ENCODE measurements at places on chromosomes 7 and 10.

GRCh38 chr7:145471883-145472282, 636.0 kb upstream of the TPK1 start:
- no peak for DNase-seq

- peak; percentile 82 for DNase-seq
Observed at GRCh38 chr7:92831716-92832533, 4.4 kb downstream of the CDK6 start.

DNA sequence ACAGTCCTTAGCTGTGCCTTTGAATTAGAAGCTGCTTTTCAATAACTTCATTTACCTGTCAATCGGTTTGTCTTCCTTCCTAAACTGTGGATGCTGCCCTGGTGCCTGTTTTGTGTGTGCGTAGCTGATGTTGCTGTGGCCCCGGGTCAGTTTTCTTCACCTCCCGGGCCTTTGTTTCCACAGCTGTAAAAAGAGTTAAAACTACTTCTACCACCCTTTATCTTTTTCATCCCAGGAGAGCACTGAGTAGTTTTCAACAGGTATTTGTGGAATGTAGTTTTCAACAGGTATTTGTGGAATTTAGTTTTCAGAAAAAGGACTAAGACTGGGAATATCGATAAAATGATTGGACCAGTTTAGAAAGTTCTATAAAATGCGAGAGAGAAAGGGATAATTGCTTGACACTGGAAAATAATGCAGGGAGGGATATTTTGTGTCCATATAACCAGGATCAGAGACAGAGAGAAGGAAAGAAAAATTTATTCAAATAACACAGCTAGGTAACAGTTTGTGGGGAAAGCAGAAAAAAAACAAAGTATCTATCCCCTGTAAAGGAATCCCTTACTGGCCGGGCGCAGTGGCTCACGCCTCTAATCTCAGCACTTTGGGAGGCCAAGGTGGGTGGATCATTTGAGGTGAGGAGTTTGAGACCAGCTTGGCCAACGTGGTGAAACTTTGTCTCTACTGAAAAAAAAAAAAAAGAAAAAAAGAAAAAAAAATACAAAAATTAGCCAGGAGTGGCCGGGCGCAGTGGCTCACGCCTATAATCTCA, 15.9 kb upstream of the IGF2BP3 start:
- no peak for DNase-seq

DNA sequence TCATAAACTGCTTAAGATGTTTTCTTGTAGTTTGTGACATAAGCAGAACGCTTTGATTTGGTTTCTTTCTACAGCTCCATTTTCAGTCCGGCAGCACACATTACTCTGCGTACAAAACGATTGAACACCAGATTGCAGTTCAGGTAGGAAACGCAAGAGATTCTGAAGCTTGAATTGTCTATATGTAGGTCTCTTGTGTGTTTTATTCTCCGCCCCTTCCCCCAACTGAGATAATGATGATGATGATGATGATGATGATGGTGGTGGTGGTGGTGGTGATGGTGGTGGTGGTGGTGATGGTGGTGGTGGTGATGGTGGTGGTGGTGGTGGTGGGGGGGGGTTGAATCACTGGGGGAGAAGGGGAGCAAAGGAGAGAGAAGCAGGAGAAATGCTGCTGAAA, 14.4 kb downstream of the TCF7L2 start:
- DNase-seq, result no peak

DNA sequence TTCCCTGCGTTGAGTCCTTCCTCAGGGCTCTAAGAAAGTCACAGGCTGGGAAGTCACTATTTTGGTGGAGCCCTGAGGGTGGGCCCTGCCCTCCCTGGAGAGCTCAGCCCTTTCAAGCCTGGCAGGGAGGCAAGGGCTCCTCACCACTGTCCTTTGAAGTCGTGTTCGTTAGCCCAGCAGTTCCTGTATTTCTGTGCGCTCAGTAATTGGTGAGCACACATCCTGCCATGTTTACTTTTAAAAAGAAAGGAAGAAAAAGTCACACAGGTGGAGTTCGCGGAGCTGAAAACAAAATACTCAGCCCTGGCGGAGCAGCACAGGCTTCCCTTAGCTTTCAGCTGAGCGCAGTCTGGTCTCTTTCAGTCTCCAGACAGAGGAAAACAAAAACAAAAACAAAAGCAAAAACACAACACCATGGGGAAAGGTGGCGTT, 37.1 kb downstream of the PRKCQ start:
- no peak for DNase-seq
